ENCODE measurements at places on chromosomes 13 and 19.

- DNase-seq, result no peak
Measured at GRCh38 chr13:107817647-107818287, 397.6 kb downstream of the LIG4 start.

DNA sequence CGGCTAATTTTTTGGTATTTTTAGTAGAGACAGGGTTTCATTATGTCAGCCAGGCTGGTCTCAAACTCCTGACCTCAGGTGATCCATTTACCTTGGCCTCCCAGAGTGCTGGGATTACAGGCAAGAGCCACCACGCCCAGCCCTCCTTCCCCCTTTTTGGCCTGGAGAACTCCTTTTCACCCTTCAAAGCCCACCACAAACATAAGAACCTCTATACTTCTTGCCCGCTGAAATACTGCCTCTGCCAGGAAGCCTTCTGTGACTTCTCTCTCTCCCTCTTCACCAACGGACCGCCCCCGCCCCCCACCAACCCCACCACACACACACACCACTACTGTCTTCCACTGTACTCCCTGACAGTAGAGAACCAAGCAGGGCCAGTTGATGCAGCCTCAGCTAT lies 2.5 kb downstream of the ZNF428 start:
- DNase-seq, result no peak

DNA sequence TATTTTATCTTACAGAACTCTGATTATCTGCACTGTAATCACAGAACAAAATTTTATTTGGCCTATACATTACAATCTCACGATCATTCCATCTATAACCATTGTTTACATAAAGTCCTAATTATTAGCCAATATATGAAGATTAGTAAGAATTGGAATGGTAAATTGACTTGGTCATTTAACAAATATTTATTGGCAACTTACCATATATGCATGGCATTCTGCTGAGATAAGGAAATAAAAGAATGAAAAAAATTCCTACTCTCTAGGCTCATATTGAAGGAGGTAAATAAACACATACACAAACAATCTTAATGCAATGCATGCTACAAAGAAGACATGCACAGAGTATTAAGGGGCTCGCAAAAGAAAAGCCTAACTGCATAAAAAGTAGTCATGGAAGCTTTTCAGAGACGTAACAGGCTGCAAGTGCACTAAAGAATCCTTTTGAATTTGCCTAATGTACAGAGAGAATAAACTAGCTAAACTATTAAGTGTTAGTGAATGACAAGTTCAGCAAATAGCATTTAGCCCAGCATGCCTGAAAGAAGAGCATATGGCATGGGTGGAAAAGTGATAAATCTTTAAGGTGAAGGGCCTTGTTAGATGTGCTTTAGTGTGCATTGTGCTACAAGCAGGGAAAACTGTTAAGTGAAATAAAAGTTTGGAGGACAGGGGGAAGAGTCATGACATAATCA lies 1131.1 kb downstream of the PCDH9 start:
- no peak for DNase-seq

- DNase-seq, result no peak
Measured at GRCh38 chr13:50733392-50733791, 110.1 kb downstream of the DLEU7 start.

Measured in anterior cingulate cortex (tissue), 58 donors.